ENCODE measurements at places on chromosomes 5 and 9. TPM values are rescaled to one million over a fixed set of nuclear protein-coding genes. Genes with fewer than 3 reads are reported as not detected.

The LHX6 gene
- total RNA-seq = 0.39 TPM

The TCF7 gene
- 20.7 TPM for total RNA-seq

The PCDHB7 gene
- not detected for total RNA-seq

The SLC1A1 gene
- total RNA-seq = 1.8 TPM

The SKIC3 gene
- 25.9 TPM for total RNA-seq

The PCDHGA1 gene
- total RNA-seq = 0.48 TPM

The EMB gene
- total RNA-seq = 5.8 TPM

The GAS1 gene
- 0.05 TPM for total RNA-seq

The RPS23 gene
- 5,132 TPM for total RNA-seq

The OR1J1 gene
- not detected for total RNA-seq

The TMEM250 gene
- 49.9 TPM for total RNA-seq

The NPM1 gene
- total RNA-seq = 3,489 TPM

The MACROH2A1 gene
- 210 TPM for total RNA-seq

The SLC4A9 gene
- not detected for total RNA-seq

The ENHO gene
- 2.7 TPM for total RNA-seq

The FRMPD1 gene
- total RNA-seq = 0.02 TPM

The SPATA9 gene
- 0.13 TPM for total RNA-seq

The PCDHA5 gene
- 0.86 TPM for total RNA-seq

The PCA3 gene
- not detected for total RNA-seq

The OTULINL gene
- 6.1 TPM for total RNA-seq

The PCSK1 gene
- 0.56 TPM for total RNA-seq

The ZDHHC12 gene
- total RNA-seq = 89.8 TPM

All from A549 treated with DMSO at 1 μM for 4 hours (cell line).